ENCODE measurements at places on chromosomes 7 and 10. TPM values are rescaled to one million over a fixed set of nuclear protein-coding genes. Genes with fewer than 3 reads are reported as not detected.

Gene NAT16
- 0.19 TPM for total RNA-seq

Gene OR2A7
- total RNA-seq, result not detected

Gene CYP2C8
- total RNA-seq, result not detected

Gene PTF1A
- total RNA-seq, result not detected

Gene ZNF365
- total RNA-seq, result 0.91 TPM

Gene LGI1
- total RNA-seq, result not detected

Gene SEC23IP
- 44.9 TPM for total RNA-seq

Gene UNC5B
- total RNA-seq, result 3.1 TPM

Gene SUMF2
- total RNA-seq, result 125 TPM

Gene RGR
- not detected for total RNA-seq

Gene TMEM213
- total RNA-seq, result not detected

Gene TEX47
- total RNA-seq, result not detected

Gene CCDC126
- 4.0 TPM for total RNA-seq

Gene CPA1
- not detected for total RNA-seq

Gene LIPM
- total RNA-seq, result not detected

Gene TMEM225B
- 0.92 TPM for total RNA-seq

Gene DEPP1
- total RNA-seq, result 3.4 TPM

Gene HOXA10
- 6.9 TPM for total RNA-seq

Gene VAX1
- total RNA-seq, result 1.2 TPM

Gene CHAT
- not detected for total RNA-seq

Gene PNLIPRP3
- total RNA-seq, result 0.03 TPM

Gene OR2A5
- total RNA-seq, result not detected

Gene MORN4
- 8.0 TPM for total RNA-seq

Gene CALU
- 140 TPM for total RNA-seq

Gene LIPJ
- total RNA-seq, result not detected

Gene SAP25
- 0.44 TPM for total RNA-seq

Gene ARHGEF35
- 0.55 TPM for total RNA-seq

Gene CNPY1
- total RNA-seq, result not detected

Gene STEAP4
- total RNA-seq, result 0.02 TPM

Gene PALS2
- total RNA-seq, result 23.1 TPM

Gene SFRP4
- total RNA-seq, result 4.3 TPM

Gene ACTL6B
- total RNA-seq, result not detected

Gene DRGX
- not detected for total RNA-seq

Gene COL1A2
- not detected for total RNA-seq

Gene BAMBI
- 9.7 TPM for total RNA-seq

Gene JCAD
- 22.0 TPM for total RNA-seq

Gene UCN3
- not detected for total RNA-seq

Gene SPDYE16
- total RNA-seq, result 0.10 TPM

Gene CCDC7
- total RNA-seq, result 0.72 TPM

Gene TMEM209
- total RNA-seq, result 13.0 TPM

Gene NFE2L3
- total RNA-seq, result 7.5 TPM

Gene ASAH2
- total RNA-seq, result 2.2 TPM

Gene PPP1R17
- total RNA-seq, result not detected

Gene MBL2
- total RNA-seq, result not detected

Gene ACTR3C
- total RNA-seq, result not detected

Gene TLL2
- 0.07 TPM for total RNA-seq

Gene ASIC3
- total RNA-seq, result 9.9 TPM

Gene UCMA
- not detected for total RNA-seq

Gene SPDYE8
- total RNA-seq, result not detected

Gene ATOH7
- total RNA-seq, result 0.08 TPM

Gene SYT15B
- total RNA-seq, result 3.6 TPM

Gene TRPV5
- total RNA-seq, result not detected

Gene MALRD1
- not detected for total RNA-seq

Gene SPAM1
- not detected for total RNA-seq

Gene ADARB2
- 0.17 TPM for total RNA-seq

Gene SPOCK2
- total RNA-seq, result 0.29 TPM

Gene KCP
- total RNA-seq, result 0.11 TPM

Gene UTF1
- not detected for total RNA-seq

Measured in A549 treated with AZD2906 at 1 μM for 4 hours (cell line).